H9 (cell line): ENCODE measurements at places on chromosomes 7 and 10. TPM values are rescaled to one million over a fixed set of nuclear protein-coding genes. Genes with fewer than 3 reads are reported as not detected.

- no peak for DNase-seq
These were observed 134.9 kb upstream of the ZNF438 start for GRCh38 chr10:31166606-31167005.

GRCh38 chr7:55048221-55048859 lies 29.5 kb downstream of the EGFR start:
- no peak for DNase-seq

GRCh38 chr7:4163565-4164203 lies 518.4 kb upstream of the FOXK1 start:
- DNase-seq: no peak

GRCh38 chr10:92699193-92699517 lies 9.4 kb downstream of the HHEX start:
- no peak for DNase-seq

DNA sequence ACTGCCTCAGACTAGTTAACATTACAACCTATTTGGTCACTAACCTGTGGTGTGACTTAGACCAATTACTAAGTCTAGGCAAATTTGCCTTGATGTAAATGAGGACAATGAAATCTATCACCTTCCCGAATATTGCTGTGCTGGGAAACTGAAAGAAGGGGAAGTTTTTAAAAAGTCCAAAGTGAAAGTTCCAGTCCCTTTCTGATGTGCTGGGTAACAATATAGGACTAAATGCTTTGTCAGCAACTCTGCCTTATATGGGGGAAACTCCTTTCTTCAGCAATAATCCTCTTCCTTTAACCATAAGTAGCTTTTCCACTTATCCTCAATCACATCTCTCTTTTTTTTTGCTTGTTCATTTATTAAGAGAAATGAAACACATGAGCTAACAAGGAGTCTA lies 3.9 kb downstream of the PIK3AP1 start:
- DNase-seq: no peak

GRCh38 chr10:131129544-131129943 lies 182.0 kb downstream of the TCERG1L start:
- DNase-seq: no peak

DNA sequence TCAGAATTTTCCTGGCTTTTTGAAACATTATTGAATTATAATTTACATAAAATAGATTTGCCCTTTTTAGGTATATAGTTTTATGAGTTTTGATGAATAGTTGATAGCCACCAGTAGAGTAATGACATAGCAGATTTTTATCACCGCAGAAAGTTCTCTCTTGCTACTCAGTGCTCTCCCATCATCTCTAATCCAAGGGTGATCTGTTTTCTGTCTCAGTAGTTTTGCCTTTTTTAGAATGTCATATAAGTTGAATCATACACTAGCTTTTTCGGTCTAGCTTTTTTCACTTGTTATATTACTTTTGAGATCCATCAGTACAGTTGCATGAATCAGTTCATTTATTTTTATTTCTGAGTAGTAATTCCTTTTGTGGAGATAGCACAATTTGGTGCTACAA lies 17.9 kb downstream of the RSBN1L start:
- DNase-seq: no peak

DNA sequence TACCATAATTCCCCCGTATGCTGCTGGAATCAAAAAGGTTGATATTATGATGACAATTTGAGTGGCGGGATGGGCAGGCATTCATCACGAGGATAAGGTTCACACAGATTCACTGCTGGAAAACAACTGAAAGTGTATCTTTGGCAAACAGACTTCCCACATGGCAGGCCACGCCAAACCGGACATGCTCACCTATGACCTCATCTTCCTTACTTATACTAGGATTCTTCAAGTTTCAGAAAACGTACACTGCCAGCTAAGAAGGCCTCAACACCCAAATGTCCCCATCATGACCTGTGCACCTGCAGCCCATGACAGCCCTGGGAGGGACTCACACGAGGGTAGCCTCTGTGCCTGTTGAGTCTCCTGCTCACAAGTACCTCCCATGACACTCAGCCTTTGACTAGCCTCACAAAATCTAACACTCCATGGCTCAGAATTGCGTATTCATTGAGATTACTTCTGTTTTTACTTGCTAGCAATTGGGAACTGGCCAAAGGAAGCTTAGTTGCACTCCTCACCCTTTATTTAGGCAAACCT lies 259.0 kb upstream of the GHITM start:
- DNase-seq: no peak

DNA sequence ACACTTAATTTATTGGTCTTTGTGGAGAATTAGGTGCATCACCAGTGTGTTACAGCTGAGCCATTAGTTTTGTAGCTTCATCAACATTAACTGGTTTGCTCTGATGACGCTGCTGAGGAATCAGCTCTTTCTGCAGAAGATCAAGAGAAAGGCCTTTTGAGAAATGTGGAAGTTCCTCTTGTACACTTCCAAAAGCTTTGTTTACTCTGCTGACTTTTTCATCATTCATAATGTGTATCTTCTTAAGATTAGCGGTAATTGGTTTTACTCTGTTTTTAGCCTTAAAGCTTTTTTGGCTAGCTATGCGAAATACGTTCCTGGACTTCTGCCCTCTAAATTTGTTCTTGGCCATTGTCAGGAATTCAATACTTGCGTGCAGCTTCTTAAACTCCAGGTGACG lies 8.2 kb upstream of the PHYH start:
- no peak for DNase-seq

DNA sequence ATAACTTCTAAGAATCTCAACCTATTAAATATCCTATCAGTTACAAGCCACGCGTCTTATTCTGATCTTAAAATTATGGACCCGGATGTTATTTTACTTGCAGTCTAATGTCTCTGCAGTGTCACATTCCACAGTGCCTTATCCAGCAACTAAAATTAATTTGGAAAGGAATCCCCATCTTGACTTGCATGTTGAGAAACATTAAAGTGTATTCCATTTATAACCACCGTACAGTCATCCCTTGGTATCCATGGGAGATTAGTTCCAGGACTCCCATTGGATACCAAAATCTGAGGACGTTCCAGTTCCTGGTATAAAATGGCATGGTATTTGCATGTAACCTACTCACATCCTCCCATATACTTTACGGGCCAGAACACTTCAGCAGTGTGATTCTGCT lies 194.7 kb downstream of the ARHGAP21 start:
- DNase-seq: no peak

DNA sequence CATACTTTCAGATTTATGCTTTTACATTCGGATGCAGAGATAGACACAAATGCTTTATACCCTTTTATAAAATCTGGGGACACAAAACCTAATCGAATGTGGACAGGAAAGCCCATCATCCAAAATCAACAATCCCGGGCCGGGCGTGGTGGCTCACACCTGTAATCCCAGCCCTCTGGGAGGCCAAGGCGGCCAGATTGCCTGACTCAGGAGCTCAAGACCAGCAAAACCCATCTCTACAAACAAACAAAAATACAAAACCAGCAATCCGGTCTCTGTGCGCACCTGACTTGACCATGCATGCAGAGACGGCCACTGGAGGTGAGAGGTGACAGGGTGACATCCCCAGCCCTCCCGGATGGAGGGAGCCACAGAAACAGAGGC lies 13.5 kb downstream of the COBL start:
- no peak for DNase-seq

- DNase-seq: no peak
These were observed 122.0 kb downstream of the FAM53B start for GRCh38 chr10:124622158-124622557.

- no peak for DNase-seq
These were observed 119.3 kb downstream of the SH3PXD2A start for GRCh38 chr10:103736044-103736443.

DNA sequence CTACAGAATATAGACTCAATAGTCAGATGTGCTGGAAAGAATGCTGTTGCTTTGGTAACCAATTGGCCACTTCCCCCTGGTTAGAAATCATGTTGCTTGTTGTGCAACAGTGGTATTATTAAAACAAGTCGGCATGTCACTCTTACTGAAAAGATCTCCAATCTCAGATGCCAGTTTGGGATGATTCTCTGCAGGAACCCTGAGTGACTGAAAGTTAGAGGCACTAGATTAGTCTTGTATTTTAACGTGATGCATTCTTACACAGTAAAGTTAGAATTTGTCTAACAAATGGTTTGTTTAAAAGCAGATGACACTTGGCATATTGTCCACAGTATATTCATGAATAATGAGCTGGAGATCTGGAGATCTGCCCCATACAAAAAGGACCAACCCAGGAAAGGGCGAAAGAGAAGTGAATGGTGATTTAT lies 287.6 kb downstream of the TWIST1 start:
- no peak for DNase-seq

GRCh38 chr10:126262233-126262838 lies 125.9 kb downstream of the ADAM12 start:
- DNase-seq: no peak

DNA sequence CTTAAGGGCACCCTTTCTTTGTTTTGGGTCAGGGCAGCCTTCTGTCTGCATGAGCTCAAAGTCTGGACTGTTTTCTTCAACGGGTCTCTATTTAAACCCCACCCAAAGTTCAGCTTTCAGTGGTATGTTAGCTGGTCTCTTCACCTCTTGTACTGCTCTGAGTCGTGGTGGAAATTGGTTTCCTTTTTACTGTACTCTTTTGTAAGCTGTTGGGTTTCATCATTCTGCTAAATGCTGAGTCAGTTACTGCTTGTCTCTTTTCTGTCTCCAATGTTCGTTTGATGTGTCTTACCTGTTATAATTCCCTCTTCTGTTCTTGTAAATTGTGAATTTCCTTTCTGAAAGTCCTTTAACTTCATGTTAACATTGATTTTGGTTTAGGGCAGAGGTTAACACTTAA lies 64.1 kb upstream of the MALRD1 start:
- no peak for DNase-seq

GRCh38 chr7:27942711-27943110 lies 202.7 kb downstream of the TAX1BP1 start:
- DNase-seq: no peak

DNA sequence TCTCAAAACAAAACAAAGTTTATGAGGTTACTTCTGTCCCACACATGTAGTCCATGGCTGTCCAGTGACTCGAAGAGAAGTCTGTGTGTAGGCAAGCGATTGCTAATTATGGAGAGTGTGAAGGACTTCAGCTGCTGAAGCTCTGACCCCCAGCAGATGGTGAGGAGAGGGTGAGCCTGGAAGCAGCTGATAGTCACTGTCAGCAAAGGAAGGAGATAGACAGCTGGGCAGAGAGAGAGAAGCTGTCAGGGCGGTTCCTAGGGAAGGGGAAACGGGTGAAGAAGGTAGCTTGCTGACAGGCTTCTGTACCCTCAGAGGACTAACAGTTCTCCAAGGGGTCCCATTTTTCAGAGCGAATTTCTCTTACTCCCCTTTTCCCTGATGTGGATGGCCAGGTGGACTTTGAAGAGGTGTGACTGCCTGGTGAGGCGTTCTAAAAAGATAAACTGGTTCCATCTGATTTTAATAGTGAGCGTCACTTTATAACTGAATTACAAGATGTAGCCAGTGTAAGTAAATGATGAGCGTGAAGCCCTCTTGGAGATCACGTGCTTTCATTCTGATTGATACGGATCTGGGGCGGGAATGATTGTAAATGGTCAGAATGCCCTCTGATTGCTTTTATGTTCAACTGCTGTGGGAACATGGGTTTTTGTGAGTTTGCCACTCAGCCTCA lies 12.1 kb downstream of the ZSCAN21 start:
- no peak for DNase-seq

DNA sequence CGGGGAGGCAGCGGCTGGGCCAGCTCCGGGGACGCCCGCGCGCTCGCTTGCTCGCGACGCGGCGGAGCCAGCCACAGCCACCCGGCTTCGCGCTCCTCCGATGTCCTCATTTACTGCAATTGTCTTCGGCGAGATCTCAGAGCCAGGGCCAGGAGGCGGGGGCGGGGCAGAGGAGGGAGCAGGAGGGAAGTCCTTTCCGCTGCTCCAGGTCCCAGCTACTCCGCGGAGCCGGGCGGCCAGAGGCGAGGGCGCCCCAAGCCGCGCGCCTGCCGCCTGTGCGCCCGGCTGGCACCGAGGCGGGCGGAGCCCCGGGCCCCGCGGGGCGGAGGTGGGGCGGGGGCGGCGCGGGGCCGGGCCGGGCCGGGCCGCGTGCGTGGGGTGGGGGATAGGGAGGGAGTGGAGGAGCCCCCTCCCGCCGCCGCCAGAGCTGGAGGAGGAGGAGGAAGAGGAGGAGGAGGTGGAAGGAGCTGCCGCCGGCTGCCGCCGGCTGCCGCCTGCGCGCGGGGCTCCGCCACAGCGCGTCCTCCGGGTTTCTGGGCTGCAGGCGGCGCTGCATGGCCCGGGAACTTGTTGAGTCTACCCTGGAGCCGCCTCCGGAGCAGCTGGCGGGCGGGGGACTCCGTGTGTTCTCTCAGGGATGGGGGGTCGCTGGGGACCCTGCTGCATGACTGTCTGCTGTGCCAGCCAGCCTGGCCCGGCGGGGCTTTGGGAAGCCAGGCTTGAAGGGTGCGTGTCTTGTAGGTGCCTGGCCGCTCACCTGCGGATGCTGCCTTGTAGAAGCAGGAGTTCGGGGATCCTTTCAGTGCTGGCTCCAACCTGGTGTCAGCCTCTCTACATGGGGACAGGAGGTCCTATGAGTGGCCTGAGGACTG lies at the start of gene INSYN2A:
INSYN2A (minus strand) TSS at position 310 of the 872 bp plus-strand sequence. CDS start 20,196 bp downstream, outside the sequence.
- peak; percentile 73 for DNase-seq

The HSPA14 gene
- total RNA-seq: 38.5 and 41.0 TPM in 2 replicates

The LIPF gene
- total RNA-seq: not detected in 2 replicates

The CPA1 gene
- not detected in 2 replicates for total RNA-seq

The ANLN gene
- 78.9 and 84.7 TPM in 2 replicates for total RNA-seq

The NUTM2B gene
- total RNA-seq: 0.07 and 0.46 TPM in 2 replicates

The MSMB gene
- not detected in 2 replicates for total RNA-seq

The ABI1 gene
- total RNA-seq: 35.8 and 36.9 TPM in 2 replicates

The SPDYE8 gene
- total RNA-seq: not detected in 2 replicates
